ENCODE measurements at places on chromosomes 3 and 15. TPM values are rescaled to one million over a fixed set of nuclear protein-coding genes. Genes with fewer than 3 reads are reported as not detected.

DNA sequence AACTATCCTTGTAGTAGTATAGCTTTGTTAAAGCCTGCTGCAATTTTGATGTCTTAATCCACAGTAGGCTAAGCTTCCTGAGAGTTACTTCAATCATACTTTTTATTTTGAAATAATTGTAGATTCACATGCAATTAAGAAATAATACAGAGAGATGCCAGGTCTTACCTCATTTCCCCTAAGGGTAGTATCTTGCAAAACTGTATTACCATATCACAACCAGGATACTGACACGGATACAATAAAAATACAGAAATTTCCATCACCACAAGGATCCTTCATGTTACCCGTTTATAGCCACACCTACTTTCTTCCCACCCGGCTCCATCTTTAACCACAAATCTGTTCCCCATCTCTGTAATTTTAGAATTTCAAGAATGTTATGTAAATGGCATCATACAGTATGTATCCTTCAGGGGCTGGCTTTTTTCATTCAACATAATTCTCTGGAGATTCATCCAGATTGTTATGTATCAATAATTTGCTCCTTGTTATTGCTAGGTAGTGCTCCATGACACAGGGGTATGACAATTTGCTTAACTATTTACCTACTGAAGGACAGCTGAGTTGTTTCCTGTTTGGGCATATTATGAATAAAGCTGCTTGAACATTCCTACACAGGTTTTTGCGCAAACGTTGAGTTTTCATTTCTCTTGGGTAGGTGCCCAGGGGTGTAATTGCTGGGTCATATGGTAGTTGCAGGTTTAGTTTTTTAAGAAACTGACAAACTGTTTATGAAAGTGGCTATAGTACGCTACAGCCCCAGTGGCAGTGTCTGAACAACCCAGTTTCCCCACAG is 21.6 kb downstream of the BDH1 start:
- no peak overlapping the region for H3K4me3 ChIP-seq
- no peaks in the 10 kb centered on the region for H3K27me3 ChIP-seq
- H3K36me3 ChIP-seq: no peaks in the 10 kb centered on the region
- H3K4me1 ChIP-seq: no peaks in the 10 kb centered on the region
- DNase-seq: no peak
- no peak overlapping the region for H3K27ac ChIP-seq

- DNase-seq: no peak
- H3K27ac ChIP-seq: peak overlapping the region; percentile 86
- H3K36me3 ChIP-seq: no peaks in the 10 kb centered on the region
- no peaks in the 10 kb centered on the region for H3K27me3 ChIP-seq
- peaks cover 67% of the 10 kb centered on the region for H3K4me1 ChIP-seq
Measured at GRCh38 chr15:40441565-40442531, 1.1 kb downstream of the BAHD1 start.

SLC2A2 gene
- total RNA-seq: not detected

NANOGP8 gene
- 0.39 TPM for total RNA-seq

GRCh38 chr15:35622641-35623340 is 76.8 kb upstream of the DPH6 start:
- no peaks in the 10 kb centered on the region for H3K36me3 ChIP-seq
- no peak for DNase-seq
- H3K4me1 ChIP-seq: peaks cover 16% of the 10 kb centered on the region
- no peak overlapping the region for H3K27ac ChIP-seq

TLR9 gene
- not detected for total RNA-seq

IL1RAP gene
- 6.3 TPM for total RNA-seq

- H3K27me3 ChIP-seq: no peaks in the 10 kb centered on the region
- peak within 1 kb of the TSS; percentile 28 for H3K4me3 ChIP-seq
- DNase-seq: no peak
- peak within 1 kb of the TSS; percentile 60 for H3K27ac ChIP-seq
- H3K36me3 ChIP-seq: no peaks in the 10 kb centered on the region
- peaks cover 10% of the 10 kb centered on the region for H3K4me1 ChIP-seq
Measured at GRCh38 chr3:122577409-122578031, at the start of gene PARP15. TSS of gene PARP15 (plus strand) at chr3:122577650. CDS start at chr3:122577668, 18 bp downstream.

DNA sequence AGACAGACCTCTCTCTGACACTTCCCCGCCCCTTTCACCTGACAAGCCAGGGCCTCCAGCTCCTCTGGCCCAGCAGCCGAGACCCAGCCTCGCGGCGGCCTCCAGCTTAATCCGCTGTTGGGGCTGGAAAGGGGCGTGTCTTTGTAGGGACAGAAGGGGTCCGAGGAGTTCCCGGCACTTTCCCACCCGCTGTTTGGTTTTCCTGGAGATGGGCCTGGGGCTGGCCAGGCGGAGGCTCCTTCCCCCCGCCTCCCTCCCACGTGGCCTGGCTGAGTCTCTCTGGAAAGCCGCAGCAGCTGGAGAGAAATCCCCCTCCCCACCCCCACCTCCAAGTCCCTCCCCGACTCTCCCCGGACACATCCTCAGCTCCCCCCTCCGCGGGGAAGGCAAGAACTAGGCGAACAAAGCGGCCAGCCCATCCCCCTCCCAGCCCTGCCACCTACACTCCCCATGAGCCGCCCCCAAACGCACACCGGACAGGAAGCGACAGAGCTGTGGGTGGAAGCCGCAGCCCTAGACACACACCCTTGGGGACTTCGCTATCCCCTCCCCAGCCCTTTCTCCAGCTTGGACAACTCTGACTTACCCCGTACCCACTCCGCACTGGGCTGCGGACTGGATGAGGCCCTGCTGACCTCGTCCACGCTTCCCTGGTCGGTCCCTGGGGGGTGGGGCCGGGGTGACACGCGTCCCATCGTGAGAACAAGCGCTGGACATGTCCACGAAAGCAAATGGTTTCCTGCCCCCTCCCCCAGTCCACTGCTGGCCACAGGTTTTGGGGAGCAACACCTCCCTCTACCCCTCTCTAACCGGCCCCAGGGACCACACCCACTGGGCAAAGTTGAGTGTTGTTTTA is 1.2 kb downstream of the IGDCC4 start:
- H3K4me3 ChIP-seq: peak overlapping the region; percentile 63
- H3K27me3 ChIP-seq: no peaks in the 10 kb centered on the region
- H3K27ac ChIP-seq: no peak overlapping the region
- DNase-seq: no peak
- H3K36me3 ChIP-seq: no peaks in the 10 kb centered on the region

TMEM87A gene
- 17.0 TPM for total RNA-seq

All from right atrium auricular region (tissue), 2 donors.